ENCODE measurements at places on chromosomes 2 and 18. TPM values are rescaled to one million over a fixed set of nuclear protein-coding genes. Genes with fewer than 3 reads are reported as not detected.

DNA sequence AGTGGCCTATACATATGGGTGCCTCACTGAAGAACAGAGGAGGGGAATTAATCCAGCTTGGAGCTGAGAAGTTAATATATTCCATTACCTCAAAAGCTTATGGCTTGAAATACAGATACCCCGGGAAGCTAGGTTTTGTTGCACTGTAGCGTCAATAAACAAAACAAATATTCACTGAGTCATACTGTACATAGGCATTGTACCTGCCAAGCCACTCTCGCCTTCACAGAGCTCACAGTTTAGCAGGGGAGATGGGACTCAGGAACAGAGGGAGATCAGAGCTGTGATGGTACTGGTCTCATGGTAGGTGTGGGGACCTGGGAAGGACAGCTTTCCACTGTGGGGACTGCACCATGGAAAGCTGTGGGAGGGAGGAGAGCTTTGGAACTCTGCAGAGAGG, 111.2 kb upstream of the ST6GAL2 start:
- DNase-seq, result no peak

- DNase-seq, result no peak
Measured at GRCh38 chr2:119068154-119068725, 90.3 kb downstream of the C1QL2 start.

DNA sequence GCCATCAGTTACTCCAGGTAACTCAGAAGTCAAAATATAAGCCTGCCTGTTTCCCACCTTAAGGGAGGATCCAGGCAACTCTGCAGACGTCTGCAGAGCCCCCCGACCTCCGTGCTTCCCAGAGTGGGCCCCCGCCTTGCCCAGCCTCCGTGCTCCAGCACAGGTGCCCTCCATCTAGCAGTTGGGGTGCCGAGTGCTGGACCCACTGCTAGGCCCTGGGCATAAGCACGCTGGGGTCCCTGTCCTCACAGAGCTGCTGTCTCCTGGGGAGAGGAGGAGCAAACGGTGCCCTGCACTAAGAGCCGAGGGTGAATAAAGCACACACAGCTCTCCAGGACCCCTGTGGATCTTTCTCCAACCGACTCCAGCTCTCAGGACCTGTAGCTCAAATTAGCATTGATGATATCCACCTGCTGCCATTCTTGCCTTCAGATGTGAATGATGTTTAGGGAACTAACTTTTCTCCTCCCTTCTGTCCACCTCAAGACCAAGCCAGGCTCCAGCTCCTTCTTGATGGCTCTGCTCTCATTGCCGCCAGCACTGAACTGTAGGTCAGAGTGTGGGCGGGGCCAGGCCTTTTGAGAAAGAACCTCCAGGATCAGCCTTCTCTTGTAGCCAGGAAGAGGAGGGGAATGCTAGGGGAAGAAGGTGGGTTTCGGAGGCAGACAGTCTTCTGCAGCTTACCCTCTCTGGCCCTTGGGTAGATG, 121.2 kb downstream of the SMAD7 start:
- no peak for DNase-seq

DNA sequence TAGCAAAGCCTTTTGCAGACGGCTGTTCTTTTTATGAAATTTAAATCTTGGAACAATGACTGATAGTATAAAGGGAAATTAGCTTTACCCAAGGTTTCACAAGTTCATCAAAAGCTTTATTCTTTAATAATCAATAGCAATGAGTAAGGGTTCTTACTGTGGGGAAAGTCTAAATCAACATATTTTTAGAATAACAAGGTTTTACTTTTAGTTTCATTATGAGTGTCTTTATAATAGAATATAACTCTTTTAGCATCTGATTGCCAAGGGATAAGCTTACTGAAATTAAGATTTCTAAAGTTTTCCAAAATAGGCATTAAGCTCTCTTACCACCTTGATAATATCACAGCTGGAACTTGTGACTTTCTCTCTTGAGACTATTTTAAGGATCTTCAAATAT, 1489.7 kb downstream of the LRP1B start:
- DNase-seq, result no peak

- no peak for DNase-seq
Measured at GRCh38 chr2:36147670-36148390, 207.7 kb upstream of the CRIM1 start.

- no peak for DNase-seq
Measured at GRCh38 chr2:178910005-178910404, 102.8 kb upstream of the TTN start.

- DNase-seq, result peak; percentile 15
Measured at GRCh38 chr2:46135958-46136357, 161.2 kb upstream of the EPAS1 start.

DNA sequence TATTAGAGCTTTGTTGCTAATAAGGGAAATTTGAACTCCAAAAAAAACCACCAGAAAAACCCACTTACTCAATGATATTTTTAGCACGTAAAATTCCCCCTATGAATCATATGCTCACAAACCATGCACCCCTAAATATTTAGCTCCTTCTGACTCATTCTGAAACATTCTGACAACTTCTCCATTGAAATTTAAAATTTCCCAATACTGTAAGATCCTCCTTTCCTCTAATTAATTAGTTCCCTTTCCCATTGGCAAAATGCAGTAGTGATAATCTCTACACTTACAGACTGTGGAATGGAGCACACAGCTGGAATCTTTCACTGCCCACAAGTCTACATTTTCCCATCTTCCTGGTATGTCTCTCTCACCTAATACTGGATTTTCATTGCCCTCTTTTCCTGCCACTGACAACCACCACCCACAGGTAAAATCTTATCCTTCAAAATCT, 215.8 kb upstream of the ACVR2A start:
- no peak for DNase-seq

GRCh38 chr2:226995625-226996041, 159.8 kb downstream of the RHBDD1 start:
- peak; percentile 81 for DNase-seq

- DNase-seq, result peak; percentile 6
Measured at GRCh38 chr2:185990861-185991525, 252.4 kb downstream of the FSIP2 start.

DNA sequence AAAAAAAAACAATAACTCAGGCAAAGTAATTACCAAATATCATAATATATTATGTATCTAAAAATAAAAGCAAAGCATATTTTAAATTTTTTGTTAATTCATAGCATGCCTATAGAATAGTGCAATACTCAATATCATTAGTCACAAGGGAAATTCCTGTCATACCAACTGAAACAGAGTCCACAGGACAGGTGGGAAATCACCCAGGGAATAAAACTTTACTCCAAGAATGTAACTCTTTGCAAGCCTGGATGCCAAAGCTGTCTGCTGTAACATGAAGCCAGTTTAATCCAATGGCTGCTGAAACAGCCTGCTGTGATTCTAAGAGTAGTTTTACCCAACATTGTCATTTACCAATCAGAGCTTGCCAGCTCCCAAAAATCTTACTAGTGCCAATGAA, 40.0 kb upstream of the SULT1C3 start:
- DNase-seq, result no peak

DNA sequence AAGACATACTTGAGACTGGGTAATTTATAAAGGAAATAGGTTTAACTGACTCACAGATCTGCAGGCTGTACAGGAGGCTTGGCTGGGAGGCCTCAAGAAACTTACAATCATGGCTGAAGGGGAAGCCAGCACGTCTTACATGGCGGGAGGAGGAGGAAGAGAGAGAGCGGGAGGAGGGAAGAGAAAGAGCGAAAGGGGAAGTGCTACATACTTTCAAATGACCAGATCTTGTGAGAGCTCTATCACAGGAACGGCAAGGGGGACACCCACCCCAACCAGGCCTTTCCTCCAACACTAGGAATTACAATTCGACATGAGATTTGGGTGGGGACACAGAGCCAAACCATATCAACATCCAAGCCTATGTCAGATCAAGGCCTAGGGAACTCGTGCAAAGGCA, 24.2 kb downstream of the MYL12B start:
- DNase-seq, result no peak

FOSL2 gene
- total RNA-seq, result 62.1 TPM

ARMC9 gene
- 39.4 TPM for total RNA-seq

NOSTRIN gene
- not detected for total RNA-seq
